ENCODE measurements at places on chromosomes 2 and 18. TPM values are rescaled to one million over a fixed set of nuclear protein-coding genes. Genes with fewer than 3 reads are reported as not detected.

Gene SLC39A10
- 22.2 TPM for total RNA-seq

- DNase-seq = no peak
Observed at GRCh38 chr18:48961547-48961946, 10.8 kb upstream of the SMAD7 start.

Gene MLPH
- 5.2 TPM for total RNA-seq

DNA sequence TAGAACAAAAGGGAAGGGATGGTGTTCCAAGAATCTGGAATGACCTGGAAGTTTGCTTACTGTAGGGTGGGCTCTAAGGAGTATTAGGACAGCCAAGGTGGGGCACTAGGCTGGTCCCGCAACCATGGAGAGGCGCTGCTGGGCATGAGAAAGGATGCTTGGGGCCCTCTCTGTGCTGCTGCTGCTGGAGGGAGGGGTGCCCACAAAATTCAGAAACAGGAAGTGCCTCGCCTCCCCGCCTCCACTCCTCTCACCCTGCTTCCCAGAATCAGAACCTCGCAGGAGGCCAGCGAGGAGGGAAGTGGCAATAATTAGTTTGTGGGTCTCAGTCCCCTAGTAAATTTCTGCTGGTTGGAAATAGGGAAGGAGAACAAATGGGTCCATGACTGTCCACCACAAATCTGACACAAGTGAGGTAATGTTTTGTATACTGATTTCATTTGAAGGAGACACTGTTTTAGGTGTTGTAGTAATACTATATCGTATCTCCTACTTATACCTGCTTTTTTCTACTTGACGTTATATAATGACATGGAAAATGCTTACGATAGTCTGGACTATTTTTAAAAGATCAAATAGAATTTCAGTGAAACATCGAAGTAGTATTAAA is 7.9 kb upstream of the PDCL3 start:
- no peak for DNase-seq

DNA sequence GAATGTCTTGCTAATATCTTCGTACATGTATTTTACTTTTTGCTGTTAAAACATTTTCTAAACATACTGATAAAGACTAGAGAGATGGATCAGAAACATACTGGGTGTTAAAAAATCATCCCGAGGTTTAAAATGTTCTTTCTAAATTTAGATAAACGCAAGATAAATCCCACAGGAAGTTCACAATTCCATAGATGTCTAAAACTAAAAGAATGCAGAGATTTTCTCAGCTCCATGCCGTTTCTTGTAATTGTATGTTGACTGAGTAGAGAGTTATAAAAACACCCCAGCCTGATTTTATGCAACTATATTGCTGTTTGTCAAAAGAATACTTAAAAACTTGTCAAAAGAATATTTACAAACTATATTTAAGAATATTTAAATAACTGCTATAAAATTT is 455.7 kb downstream of the ARHGAP15 start:
- no peak for DNase-seq

Gene TMEFF2
- total RNA-seq = 4.7 TPM

Gene HOXD11
- not detected for total RNA-seq

DNA sequence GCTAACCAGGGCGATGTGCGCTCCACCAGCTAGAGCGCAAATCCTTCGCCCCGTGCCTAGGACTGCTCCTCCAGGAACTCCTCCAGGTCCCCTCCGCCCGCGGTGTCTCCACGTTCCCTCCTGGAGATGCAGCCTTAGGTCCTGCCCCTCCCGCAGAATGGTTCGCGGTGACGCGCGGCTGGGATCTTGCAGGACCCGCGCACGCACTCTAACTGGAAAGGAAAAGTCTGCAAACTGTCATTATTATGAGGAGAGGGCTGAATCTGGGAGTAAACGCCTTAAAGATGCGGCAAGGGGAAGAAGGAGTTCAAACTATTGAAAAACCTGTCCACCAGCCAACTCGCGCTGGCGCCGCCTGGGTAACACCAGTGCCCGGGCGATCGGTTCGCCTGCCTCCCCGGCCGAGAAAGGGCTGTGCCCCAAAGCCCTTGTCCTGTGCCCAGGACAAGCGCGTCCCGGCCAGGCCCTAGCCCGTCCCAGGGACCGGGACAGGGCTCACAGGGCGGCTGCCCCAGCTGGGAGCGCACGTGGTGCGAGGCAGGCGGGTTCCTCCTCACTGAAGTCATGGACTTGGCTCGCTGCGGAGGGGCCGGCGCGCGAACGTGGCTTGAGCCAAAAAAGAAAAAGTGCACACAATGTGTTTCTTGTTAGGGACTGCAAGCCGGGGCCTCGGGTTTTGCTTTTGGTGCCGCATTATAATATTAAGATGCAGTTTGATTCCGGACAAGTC is 5.5 kb upstream of the ID2 start:
- peak; percentile 93 for DNase-seq

Gene TACR1
- 0.09 TPM for total RNA-seq

DNA sequence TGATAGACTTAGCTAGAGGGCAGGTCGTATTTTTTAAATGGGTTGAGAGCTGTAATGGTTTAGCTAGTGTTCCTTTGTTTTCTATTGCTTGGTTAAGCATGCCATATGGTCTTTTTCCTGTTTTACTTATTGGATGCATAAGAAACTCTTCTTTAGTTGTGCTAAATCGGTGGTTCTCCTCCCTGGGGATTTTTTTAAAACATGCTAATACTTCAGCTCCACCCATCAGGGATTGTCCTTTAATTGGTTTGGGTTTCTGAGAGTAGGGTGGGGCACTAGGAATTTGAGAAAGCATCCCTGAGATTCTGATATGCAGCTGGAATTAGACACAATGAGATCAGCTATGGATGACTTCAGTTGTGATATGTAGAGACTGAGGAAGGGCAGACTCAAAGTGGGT is 497.2 kb downstream of the THSD7B start:
- DNase-seq = no peak

All from fibroblast of the aortic adventitia (primary cell).